HS-27A (cell line): ENCODE measurements at places on chromosomes 16 and 17.

GRCh38 chr16:58464047-58464915 is 35.7 kb upstream of the NDRG4 start:
- no peak for DNase-seq

DNA sequence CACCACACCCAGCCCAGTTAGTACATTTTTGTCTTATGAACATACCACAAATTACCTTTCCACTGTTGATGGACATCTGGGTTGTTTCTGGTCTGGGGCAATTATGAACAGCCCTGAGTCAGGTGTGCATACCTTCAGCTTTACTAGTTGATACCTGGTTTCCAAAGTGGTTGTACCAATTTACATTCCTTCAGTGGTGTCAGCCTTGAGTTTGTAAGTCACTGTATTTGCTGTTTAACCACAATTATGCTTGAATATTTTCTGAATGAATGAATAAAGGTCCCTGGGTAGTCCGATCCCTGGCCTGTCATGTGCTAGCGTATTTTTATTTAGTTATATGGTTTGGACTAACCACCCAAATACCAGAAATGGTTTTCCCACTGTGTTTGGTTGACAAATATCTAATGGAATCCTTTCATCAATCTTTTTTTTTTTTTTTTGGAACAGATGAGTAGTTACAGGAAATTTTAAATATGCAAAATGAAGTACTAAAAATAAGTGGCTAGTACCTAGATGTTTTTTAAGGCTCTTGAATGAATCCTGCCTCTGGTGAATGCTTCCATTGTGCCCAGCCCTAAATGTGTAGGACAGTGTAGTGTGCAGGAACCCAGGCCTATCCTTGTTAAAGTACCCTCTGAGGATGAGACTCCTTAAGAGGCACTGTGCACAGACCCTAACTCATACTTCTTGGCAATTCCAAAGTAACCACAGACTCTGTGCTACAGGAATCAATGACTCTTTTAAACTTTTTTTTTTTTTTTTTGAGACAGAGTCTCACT is 3.7 kb downstream of the DUSP14 start:
- peak; percentile 79 for DNase-seq

DNA sequence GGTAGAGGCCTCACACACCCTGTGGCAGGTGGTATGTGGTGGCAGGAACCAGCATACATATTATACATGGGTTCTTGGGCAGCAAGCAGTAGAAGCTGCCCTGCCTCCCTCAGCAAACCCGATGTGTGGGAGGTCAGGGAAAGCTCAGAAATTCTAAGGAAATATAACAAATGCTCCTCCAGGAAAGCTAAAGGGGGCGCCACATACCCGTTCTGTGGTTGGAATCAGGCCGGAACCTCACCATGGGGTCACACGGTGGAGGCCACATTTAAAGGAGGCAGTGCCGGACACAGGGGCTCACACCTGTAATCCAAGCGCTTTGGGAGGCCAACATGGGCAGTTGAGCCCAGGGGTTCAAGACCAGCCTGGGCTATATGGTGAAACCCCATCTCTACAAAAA is 12.4 kb upstream of the KATNB1 start:
- DNase-seq = no peak

- DNase-seq = no peak
Observed at GRCh38 chr17:28657756-28658155, 4.0 kb downstream of the SDF2 start.

GRCh38 chr16:67248401-67249177 is at the start of gene SLC9A5:
Gene SLC9A5, plus strand, starts transcription at chr16:67248979. Its CDS starts 36 bp downstream, at chr16:67249015.
- DNase-seq = no peak

DNA sequence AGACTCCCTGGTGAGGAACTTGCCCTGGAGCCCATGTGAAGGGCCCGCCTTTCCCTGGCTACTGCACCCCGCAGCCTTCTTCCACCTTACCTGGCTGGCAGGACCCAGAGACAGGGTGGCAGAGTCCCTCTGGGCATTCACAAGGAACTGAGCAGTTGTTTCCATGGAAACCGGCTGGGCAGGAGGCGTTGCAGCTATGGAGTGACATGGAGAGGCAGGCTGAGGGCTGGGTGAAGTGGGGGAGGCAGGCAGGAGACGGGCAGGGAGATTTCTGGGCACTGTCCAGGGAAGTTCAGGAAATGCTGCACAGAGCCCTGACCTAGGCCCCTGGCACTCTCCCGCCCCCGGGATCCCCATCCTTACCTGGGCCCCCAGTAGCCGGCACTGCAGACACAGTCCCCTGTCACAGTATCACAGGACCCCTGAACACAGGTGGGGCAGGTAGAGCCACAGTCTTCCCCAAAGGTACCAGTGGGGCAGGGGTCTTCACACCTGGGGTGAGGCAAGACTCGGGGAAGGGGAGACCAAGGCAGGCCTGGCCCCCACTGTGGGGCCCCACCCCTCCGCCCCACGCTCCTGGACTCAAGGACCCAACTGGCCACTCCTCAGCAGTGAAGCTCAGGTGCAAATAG is 5.9 kb downstream of the SCARF1 start:
- DNase-seq = no peak

DNA sequence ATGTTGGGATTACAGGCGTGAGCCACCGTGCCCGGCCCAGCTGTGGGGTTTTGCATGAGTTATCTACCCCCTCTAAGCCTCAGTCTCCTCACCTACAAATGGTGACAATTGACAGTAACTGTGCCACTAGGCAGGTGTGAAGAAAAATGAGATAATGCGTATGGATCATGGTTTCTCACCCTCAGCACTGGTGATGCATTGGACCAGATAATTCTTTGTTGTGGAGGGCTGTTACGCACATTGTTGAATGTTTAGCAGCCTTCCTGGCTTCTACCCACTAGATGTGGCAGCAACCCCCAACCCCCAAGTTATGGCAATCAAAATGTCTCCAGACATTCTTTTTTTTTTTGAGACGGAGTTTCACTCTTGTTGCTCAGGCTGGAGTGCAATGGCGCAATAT is 9.0 kb upstream of the HAPSTR1 start:
- no peak for DNase-seq

- no peak for DNase-seq
Observed at GRCh38 chr16:16798504-16798903, 419.6 kb downstream of the NPIPA7 start.

GRCh38 chr17:48908853-48909394 is 717 bp downstream of the UBE2Z start:
- DNase-seq = peak; percentile 64

DNA sequence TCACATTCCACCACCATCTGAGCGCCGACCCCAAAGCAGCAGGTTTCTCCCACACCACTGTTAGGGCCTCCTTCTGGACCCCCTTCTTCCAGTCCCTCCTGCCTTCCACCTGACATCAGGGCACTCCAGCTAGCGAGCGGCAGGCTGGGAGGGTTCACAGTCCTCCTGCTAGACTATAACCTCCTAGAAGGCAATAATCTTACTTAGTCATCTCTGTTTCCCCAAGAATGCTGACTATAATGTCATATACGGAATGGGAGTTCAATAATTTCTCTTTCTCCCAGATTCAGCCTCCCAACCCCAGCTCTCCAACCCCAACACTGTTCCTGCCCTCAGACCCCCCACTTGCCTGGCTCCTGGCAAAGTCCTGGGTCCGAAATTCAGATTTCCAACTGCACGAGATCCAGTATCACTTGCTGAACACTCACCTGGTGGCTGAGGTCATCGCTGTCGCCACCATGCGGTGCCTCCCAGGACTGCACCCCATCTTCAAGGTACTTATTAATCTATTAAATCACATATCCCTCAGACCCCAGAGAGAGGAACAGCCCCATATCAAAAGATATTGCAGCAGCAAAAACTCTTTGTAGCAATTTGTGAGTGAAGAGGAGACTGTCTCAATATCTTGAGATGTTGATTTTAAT is 5.6 kb downstream of the ALOX12 start:
- DNase-seq = no peak

GRCh38 chr17:622356-622755 is 92.3 kb downstream of the VPS53 start:
- no peak for DNase-seq

DNA sequence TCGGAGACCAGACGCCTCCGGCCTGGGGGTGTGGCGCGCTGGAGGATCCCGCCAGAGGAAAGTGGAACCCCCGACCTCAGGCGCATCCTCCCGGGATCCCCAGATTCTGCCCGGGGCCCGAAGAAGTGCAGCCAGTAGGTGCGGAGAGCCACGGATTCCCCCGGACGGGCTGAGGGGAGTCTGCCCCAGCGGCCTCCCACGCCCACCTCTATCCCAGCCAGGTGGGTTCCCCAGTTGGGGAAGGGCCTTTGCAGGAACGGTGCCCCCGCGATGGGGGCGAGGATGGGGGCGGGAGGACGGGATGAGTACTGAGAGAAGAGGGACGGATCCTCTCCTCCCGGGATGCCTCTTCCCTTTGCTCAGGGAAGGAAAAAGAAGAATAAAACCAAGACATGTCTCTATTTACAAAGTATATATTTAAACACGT is 5.1 kb downstream of the CBX8 start:
- no peak for DNase-seq

DNA sequence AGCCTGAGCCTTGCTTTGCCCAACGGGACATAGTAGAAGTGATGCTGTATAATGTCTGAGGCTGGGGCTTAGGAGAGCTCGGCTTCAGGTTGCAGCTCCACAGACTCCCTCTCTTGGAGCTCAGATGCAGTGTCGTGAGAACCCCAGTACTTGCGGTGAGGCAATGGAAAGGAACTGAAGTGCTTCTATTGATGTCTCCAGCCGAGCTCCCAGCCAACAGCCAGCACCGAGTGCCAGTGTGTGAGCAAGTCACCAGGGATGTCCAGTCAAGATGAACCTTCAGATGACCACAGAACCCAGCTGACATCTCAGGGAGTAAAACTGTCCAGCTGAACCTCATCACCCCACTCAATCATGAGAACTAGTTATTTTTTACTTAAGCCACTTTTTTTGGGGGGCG is 268.1 kb downstream of the IRF8 start:
- DNase-seq = no peak

GRCh38 chr17:21143695-21144094 is 16.9 kb downstream of the DHRS7B start:
- no peak for DNase-seq

- no peak for DNase-seq
Observed at GRCh38 chr16:88893127-88893968, 26.9 kb upstream of the PABPN1L start.

DNA sequence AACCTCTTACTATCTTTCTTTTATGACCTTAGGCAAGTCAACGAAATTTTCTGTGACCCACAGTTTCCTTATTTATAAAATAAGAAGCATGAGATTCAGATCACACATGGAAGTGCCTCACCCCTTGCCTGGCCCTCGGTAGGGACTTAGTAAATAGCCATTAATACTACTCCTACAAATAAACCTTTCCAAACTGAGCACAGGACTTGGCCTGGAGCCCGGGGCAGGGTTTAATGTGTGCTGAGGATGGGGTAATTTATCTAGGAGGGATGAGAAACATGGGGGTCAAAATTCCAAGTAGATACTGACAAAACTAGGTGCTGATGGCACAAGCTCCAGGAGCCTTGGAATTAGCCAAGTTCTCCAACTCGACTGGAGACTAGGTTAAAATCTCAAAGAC is 35.0 kb downstream of the PITPNC1 start:
- no peak for DNase-seq
